ENCODE measurements at places on chromosomes 12 and 14.

GRCh38 chr12:68109444-68110217 lies 49.9 kb downstream of the IFNG start:
- no peak for DNase-seq

GRCh38 chr12:1093166-1093751 lies 102.2 kb downstream of the ERC1 start:
- no peak for DNase-seq

- peak; percentile 84 for DNase-seq
Observed at GRCh38 chr12:69738351-69739286, at the start of gene RAB3IP. RAB3IP (plus strand) TSS chr12:69738860; CDS start chr12:69755409, 16,549 bp downstream.

GRCh38 chr14:69291396-69291795 lies 31.4 kb downstream of the GALNT16 start:
- DNase-seq: no peak

GRCh38 chr12:88805692-88806091 lies 225.4 kb upstream of the KITLG start:
- no peak for DNase-seq

DNA sequence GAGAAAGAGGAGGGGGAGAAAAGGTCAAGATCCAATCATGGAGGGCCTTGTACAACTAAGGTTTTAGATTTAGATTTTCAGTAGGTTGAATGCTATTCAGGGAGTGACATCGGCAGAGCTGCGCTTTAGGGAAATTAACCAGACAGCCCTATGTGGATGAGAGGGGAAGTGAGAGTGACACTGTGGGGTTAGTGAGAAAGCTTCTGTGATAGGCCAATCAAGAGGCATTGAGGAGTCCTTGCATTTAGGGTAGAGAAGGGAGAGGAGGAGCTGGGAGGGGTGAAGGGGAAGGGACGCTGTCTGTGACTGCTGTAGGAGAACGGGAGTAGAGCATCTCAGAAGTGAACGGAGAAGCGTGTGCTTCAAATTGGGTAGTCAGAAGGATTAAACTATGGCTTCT lies 3.4 kb downstream of the HSD17B6 start:
- DNase-seq: no peak

- peak; percentile 79 for DNase-seq
Observed at GRCh38 chr12:122865268-122866231, 30.3 kb downstream of the HIP1R start.

DNA sequence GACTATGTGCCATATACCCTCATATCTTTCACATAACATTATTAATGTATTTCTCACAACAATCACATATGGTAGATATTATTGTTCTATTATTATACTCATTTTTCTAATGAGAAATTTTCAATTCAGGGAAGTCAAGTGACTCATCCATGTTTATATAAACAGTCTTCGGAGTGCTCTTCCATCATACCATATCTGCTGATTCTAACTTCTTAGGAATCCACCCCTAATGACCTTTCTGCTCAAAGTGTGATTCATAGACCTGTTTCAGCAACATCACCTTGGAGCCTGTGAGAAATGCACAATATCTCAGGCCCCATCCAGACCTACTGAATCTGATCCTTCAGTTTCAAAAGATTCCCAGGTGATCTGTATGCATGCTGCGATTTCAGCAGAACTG lies 39.8 kb upstream of the OVCH1 start:
- DNase-seq: no peak

GRCh38 chr14:96920023-96920422 lies 122.8 kb downstream of the VRK1 start:
- no peak for DNase-seq

- DNase-seq: no peak
Observed at GRCh38 chr14:25955772-25956171, 642.1 kb downstream of the NOVA1 start.

DNA sequence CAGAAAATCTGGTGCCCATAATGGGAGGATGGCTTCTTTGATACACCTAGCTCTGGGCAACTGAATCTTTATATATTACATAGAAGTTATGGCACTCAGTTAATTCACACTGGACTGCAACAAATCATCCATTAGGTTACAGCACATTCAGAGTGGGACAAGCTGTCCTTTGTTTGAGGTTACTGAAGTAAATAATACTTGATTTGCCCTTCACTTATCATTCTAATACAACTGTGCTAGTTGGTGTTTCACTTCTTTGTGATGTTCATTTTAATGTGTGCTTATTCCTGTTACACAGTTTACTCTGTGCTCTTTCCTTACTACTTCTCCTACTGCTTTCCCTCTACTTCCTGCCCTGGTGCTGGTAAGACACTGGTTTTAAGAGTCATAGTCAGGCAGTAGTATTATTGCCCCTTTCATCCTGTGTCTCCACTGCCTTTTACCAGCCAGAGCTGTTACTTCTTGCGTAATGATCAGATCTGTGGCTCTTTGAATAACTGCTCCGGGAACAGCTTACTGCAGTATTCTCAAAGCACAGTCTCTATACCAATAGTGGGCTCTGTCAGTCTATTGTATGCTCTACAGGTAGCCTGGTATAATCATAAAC lies 36.4 kb upstream of the GXYLT1 start:
- DNase-seq: no peak

GRCh38 chr14:34147461-34147860 lies 196.6 kb upstream of the EGLN3 start:
- DNase-seq: no peak

- DNase-seq: no peak
Observed at GRCh38 chr14:79596551-79596950, 614.8 kb downstream of the DIO2 start.

GRCh38 chr12:22163594-22163993 lies 117.6 kb downstream of the CMAS start:
- no peak for DNase-seq

DNA sequence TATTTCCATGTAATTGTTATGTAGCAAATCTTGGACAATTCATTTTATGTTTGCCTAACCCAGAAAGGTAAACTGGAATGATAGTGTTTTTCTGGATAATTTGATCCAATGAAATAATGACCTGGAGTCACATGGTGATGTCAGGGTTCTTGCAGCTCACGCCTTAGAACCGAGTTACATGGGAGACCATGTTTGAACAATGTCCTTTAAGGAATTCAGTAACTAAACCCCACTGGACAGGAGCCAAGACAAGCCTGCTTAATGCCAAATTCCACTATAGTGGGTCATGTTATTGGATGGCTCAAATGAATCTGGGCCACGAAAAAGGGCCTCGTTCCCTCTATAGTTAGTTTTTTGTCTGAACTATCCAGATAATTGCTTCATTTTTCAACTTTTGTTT lies 255.8 kb upstream of the HMGA2 start:
- DNase-seq: no peak

- no peak for DNase-seq
Observed at GRCh38 chr12:91958816-91959215, 186.8 kb downstream of the BTG1 start.

- DNase-seq: no peak
Observed at GRCh38 chr12:28374556-28374955, 184.3 kb downstream of the CCDC91 start.

DNA sequence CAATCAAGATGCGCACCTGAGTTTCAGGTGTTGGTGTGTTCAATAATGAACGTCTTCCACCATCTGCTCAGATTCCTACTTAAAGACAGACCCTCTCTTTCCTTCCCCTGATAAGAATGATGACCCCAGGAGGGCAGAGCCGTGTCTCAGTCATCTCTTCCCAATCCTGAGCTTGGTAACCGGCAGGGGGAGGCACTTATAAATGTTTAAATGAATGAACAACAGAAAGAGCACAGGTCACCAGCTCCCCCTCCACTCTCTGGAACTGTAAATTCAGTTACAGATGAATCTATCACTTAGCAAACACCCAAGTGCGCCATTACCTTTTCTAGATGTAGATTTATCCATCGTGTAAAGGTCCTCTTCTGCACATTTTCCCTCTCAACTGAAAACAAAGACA lies 72.4 kb upstream of the DICER1 start:
- no peak for DNase-seq

DNA sequence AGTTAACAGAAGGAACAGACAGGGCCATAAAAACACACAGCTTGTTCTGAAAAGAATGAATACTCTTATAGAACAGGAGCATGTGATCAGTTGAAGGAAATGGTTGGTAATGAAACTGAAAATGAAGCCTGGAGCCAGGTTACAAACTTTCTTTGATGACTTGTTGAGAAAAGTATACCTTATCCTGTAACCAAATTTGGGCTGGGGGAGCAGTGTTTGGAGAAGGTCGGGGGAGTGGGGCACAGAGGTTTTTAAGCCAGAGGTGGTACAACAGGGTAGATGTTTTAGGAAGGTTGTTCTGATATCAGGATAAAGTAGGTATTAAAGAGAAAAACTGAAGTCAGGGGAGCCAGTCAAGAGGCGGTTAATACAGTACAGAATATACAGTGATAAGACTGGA lies 8.2 kb downstream of the GOLT1B start:
- DNase-seq: no peak

DNA sequence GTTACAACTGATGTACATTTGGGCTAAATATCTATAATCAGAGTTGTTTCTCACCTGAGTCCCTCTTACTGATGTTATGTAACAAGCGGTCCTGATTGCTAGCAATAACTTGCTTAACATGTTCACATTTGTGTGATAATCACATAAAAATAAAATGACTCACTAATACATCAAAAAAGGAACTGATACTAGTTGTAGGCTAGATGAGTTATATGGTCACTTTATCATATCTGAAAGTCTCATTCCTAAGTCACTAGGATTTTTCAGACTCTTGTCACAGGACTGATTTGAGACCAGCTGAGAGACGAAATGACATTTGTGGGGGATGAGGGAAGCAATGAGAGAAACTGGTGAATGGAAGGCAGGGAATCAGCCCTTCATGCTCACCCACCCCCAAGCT lies 34.3 kb downstream of the NKX2-1 start:
- no peak for DNase-seq

DNA sequence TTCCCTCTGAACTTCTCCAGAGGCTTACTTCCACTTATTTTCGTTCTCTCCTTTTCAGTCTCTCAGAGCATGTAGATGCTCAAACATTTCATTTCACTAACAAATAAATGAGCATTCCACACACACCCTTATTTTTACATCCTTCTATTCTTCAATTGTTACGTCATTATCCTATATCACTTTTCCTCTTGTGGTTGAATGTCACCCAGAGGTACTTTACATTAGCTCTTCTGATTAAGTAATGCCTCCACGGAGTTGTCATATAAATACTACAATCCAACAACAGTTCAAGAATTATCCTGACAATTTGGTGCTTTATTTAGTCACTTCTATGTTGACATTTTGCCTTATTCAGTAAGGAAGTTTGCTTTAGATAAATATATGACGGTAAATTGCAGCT lies 18.4 kb downstream of the FAR2 start:
- no peak for DNase-seq

Measured in suprapubic skin (tissue), 4 donors.